ENCODE measurements at places on chromosomes 3 and 15. TPM values are rescaled to one million over a fixed set of nuclear protein-coding genes. Genes with fewer than 3 reads are reported as not detected.

EPHA3 gene
- total RNA-seq, result not detected

SERINC4 gene
- total RNA-seq, result not detected

HACL1 gene
- total RNA-seq, result 17.5 TPM

ROPN1 gene
- not detected for total RNA-seq

- no peak for DNase-seq
Measured at GRCh38 chr3:155153242-155154186, 73.4 kb downstream of the MME start.

DNA sequence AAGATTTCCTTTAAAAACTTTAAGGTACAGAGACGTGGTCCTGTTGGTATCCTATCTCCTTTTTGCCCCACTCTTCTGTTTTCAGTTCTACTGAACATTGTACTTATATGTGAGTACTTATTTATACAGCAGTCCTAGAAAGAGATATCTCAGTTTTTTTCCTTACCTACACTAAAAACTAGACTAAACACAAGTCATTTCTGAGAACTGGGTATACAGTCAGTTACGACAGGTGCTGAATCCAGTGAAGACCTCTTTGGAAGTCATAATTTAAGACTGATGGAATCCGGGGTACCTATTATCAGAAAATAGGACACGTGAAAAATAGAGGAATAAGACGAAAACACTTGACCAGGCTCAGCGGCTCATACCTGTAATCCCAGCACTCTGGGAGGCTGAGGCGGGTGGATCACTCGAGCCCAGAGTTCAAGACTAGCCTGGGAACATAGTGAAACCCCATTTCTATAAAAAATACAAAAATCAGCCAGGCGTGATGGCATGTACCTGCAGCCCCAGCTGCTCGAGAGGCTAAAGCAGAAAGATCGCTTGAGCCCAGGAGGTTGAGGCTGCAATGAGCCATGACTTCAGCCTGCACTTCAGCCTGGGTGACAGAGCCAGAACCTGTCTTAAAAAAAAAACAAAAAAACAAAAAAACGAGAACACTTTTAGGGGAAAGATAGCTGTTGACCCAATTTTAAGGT is 76.3 kb downstream of the KLHL25 start:
- DNase-seq, result no peak

DNA sequence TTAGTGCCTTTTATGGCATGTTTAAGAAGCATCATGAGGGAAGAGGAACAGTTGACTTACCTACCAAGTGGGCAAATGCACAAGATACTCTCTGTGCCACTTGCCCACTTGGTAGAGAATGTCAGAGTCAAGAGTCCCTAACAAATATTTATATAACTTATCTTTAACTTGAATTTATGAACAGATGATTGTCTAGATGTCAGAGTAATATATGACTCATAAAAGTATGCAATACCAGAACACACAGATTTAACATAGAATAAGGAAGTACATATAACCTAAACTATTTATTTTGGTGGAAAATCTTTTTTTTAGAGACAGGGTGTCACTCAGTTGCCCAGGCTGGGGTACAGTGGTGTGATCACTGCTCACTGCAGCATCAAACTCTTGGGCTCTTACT is 130.0 kb upstream of the NANOGP8 start:
- no peak for DNase-seq

DNA sequence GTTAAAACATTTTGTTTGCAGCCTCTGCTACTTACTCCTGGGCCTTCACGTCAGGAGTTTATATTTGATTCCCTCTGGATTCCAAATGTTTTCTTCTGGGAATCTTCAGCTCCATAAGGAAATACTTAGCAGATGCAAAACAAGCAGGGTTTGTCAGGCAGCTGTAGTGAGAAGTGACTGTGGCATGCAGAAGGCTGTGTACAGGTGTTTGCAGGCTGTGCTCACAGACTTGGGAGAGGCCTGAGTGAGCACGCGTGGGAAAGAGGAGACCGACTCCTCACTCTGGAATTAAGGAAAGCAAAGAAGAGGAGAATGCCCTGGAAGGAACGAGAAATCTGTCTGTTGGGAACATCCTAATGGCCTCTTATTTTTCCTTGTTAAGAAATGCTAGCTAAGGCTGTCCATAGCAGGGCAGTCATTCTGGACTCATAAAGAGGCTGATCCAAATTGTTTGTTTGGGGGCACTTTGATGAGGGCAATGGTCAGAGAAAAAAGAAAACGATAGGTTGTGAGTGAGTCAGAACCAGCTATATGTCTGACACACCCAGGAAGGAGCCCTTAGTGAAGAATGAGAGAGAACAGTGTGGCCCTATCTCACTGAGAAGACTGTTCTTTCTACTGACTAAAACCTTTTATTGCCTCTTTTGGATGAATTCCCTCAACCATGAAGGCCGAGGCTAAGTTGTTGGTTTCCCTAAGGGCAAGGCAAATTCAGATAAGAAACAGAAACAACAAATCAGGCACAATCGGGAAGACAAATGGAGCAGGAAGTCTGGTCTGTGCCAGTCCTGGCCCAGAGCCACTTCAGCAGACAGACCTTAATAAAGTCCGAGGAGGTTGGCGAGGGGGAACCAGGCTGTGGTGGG is 82.6 kb downstream of the TGFBR2 start:
- no peak for DNase-seq

DNA sequence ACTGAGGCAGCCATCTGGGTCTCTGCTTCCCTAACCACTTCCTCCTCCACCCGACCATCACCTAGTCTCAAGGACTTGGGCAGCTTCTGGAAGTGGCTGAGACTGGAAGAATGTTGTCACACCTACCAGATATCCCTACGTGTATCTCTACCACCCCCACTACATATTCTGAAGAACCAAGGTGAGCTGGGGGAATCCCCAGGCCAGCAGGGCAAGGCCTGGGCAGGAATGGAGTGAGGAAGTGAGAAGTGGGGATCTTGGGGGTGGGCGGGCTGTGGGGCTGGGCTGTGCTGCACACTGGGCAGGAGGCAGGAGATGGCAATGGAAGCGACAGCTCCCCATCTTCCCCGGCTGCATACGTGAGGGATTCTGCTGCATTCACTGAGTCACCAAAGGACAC is 17.5 kb upstream of the ALDH1A3 start:
- no peak for DNase-seq

- no peak for DNase-seq
Measured at GRCh38 chr15:95300958-95301357, 1029.5 kb upstream of the NR2F2 start.

DNA sequence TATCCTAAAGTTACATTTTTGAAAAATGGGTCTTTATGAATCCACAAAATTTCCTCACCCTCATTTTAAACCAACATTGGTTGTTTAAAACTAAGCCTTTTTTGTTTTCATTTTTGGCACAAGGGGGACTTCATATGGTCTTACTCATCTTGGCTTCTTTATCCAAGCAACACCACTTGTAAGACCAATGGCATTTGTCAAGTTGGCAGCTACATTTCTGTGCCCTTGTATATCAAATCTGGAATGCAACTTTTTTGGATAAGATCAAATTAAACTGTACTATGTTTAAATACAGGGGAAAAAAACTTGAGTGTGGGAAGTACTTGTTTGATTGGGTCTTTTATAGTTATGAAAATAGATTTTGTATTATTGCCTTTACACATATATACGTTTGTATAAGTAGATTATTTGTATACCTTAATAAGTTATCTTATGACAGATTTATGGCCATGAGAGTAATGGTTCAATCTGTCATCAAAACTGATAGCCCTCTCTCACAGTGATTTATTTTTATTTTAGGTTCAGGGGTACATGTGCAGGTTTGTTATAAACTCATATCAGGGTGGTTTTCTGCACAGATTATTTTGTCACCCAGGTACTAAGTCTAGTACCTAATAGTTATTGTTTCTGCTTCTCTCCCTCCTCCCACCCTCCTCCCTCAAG is 43.4 kb downstream of the GPR160 start:
- DNase-seq, result no peak

DNA sequence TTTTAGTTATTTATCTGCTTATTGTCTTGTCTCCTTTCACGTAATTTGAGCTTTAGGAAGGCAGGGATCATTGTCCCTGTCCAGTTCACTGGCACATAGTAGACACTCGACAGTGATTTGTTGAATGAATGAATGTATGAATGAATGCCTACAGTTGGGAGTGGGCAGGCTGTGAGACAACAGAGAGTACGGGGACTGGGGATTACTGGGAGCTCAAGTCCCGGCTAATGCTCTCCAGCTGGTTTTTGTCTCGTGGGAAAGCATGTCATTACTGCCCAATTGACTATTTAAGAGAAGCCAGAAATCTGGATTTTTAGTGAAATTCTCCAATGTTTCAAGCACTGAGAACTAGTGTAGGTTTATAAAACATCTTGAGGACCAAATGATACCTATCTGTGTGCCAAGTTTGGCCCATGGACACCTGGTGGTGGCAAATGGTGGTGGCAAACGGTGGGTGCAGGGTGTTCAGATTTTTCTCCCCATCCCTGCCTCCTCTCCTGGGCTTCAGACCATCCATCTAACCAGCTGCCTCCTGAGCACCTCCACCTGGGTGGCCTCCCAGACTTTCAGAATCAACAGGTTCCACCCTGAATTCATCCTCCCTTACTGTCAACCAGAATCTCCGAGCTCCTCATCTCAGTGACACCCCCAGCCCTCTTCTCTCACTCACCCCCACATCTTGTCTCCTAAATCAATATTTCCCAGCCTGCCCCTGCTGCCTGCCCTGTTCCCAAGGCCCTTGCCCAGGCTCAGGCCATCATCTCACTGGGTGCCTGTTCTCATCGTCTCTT is 36.2 kb upstream of the TRH start:
- DNase-seq, result no peak

DNA sequence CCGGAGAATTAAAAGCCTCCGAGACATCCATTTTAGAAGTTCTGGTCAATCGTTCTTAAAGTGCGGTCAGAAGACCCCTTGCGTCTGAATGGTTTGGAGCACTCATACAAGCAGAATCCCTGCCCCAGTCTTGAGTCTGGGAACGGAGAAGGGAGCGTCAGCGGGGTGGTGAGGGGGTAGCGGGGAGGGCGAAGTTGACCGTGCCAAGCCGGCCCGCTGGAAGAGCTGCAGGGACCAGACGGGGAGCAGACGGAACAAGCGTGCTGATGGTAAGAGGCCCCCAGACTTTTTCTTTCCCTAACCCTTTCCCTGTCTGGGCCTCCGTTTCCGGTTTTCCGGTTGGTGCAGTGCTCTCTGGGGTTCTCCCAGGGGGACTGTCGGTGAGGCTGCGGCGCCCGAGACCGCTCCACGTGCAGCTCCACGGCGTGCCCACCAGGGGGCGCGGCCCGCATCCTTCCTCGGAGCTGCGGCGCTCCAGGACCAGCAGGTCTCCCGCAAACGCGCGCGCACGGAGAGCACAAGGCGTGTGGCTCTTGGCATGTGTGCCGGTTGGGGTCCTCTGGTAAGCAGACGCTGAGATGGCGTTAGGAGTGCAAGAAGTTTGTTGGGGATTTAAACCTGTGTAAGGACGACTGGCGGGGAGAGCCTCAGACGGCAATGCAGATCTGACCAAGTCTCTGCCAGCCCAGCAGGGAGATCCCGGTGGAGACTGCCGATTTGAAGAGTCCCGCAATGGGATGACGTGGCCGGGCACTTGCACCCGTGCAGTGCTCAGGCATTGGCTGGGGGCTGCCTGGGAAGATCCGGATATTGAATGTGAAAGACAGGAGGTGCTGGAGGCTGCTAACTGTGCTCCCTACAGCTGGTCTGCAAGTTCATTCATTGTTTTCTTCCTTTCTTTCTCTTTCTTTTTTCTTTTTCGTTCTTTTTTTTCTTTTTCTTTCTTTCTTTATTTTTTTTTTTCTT is 19.2 kb upstream of the CORO2B start:
- peak; percentile 94 for DNase-seq

- no peak for DNase-seq
Measured at GRCh38 chr3:184496933-184497332, 64.7 kb upstream of the EPHB3 start.

DNA sequence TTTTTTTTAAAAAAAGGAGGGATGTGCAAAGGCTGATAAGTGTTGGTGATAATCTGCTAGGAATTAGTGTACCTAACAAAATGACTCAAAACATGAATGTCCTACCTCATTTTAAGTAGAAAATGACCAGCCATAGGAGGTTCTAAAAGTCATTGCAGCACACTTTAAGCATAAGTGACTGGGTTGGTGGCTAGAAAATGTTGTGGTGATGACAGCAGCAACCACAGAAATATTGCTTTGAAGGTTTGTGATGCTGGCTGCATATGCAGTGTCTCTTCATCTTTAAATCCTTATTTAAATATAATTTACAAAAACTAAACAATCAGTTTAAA is 55.2 kb downstream of the CMSS1 start:
- no peak for DNase-seq
